Stimulated activated memory B cell treated with anti-CD40 and anti-IgM and Interleukin-4, amounts not matched to agents 10 μg/mL and 1 μg/mL and 100 μg/mL, for 72 hours (primary cell): ENCODE measurements at places on chromosomes 7 and 10.

DNA sequence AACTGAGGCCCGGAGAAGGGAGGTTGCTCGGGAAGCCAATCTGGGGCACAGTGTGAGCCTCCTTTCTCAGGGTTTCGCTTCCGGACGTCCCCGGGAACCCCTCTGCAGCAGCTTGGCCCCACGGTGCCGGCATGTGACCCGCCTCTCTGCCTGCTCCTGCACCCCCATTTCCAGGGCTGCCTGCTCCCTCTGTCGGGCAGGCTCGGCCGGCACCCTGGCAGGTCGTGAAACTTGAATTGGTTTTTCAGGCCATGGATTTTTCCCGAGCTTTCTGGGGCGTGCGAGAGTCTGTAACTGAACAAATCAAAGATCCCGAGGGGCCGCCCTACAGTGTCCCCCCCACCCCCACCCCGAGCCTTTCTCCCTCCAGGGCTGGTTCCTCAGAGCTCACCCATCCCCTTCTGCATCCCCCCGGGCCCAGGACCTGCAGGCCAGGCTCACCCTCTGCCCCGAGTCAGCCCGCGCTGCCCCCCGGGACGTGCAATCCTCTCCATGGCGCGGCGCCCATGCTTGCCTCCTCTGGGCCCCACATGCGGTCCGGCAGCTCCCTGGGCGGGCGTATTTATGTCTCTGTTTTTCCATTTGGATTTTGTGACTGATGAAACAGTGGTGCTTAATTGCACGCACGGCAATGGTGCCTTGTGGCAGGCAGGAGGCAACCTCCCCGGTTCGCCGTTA lies 58.1 kb downstream of the UNCX start:
- ATAC-seq: no peak

DNA sequence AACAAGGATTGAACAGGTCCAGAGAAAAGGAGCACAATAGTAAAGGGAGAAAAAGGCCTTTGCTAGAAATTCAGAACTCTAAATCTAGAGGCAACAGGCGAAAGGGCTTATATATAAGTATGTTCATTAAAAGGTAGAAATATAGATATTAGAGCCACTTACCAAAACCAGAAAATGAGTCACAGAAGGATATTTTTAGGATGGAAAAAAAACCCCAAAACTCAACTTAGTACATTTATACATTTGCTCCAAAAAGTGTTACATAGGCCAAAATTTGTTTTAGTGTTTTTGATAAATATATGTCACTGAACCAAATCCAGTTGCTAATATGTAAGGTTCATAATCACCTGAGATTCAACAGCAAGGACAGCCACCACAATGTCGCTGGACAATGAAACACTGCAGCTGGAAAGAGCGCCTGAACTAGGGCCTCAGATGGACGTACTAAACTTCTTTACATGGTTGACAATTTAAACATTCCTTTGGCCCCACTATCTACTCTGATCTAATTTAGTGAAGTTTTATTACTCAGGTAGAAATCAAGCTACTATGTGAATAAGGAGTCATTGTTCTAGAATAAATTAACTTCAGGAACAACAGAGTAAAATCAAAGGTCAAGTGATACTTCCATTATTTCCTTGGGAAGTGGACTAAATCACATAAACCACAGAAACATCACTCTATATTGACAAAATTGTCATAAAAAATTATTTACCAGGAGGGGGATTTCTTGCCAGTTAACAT lies 10.9 kb downstream of the FAM3C start:
- no peak for ATAC-seq

DNA sequence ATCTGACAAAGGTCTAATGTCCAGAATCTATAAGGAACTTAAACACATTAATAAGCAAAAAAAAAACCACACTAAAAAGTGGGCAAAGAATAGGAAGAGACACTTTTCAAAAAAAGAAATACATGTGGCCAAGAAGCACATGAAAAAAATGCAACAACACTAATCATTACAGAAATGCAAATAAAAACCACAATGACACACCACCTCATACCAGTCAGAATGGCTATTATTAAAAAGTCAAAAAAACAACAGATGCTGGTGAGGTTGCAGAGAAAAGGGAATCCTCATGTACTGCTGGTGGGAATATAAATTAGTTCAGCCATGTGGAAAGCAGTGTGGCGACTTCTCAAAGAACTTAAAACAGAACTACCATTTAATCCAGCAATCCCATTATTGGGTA lies 119.0 kb downstream of the LMBR1 start:
- no peak for ATAC-seq

GRCh38 chr7:6181136-6181535 lies 91.3 kb downstream of the CYTH3 start:
- no peak for ATAC-seq
